NCI-H446 (cell line): ENCODE measurements at places on chromosomes 11 and 22.

- no peak for DNase-seq
These were observed 154.6 kb downstream of the MAML2 start for GRCh38 chr11:96188243-96189006.

GRCh38 chr11:33452836-33453624 lies 195.8 kb downstream of the HIPK3 start:
- DNase-seq, result no peak

DNA sequence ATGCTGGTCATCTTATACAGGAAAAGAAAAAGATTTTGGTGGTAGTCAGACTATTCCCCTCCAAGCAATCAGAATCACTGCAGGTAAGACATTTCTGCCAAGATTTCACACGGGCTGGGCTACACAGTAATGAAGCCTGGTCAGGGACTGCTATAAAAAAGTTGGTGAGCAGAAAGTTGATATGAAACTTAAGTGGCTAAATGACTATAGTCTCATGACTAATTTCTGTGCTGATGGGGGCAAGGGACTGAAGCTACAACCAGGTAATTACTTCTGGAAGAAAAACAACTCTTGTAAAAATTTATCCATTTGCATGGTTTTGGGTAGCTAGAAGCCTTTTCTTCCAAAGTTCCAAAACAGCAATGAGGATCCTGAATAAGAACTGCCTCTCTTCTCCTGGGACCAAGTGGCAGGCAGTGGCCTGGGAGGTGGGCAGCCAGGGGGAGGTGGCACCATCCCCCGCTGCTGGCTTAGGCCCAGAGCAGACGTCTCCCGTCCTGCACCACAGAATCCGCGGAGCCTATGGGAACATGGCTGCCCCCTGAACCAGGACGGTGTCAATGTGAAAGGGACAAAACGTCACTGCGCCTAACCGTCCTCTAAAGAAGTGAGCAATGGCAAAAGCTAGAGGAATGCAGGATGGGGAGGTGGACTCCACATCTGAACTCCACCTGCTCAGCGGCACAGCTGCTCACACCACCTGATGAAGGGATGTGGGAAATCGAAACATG lies 122.6 kb upstream of the LMO1 start:
- no peak for DNase-seq

- no peak for DNase-seq
These were observed 4.3 kb upstream of the SBF2 start for GRCh38 chr11:10298342-10298741.

DNA sequence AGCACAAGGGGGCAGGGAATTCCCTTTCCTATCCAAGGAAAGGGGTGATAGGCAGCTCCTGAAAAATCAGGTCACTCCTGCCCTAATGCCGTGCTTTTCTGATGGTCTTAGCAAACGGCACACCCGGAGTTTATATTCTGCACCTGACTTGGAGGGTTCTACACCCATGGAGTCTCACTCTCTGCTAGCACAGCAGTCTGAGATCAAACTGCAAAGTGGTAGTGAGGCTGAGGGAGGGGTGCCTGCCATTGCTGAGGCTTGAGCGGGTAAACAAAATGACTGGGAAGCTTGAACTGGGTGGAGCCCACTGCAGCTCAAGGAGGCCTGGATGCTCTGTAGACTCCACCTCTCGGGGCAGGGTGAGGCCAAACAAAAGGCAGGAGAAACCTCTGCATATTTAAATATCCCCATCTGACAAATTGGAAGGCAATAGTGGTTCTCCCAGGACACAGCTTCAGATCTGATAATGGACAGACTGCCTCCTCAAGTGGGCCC lies 194.7 kb downstream of the OR4A47 start:
- no peak for DNase-seq

GRCh38 chr11:117979481-117980211 lies 6.5 kb upstream of the IL10RA start:
- DNase-seq, result no peak

GRCh38 chr11:114080219-114080618 lies 20.7 kb downstream of the ZBTB16 start:
- no peak for DNase-seq
